ENCODE measurements at places on chromosomes 1 and 21. TPM values are rescaled to one million over a fixed set of nuclear protein-coding genes. Genes with fewer than 3 reads are reported as not detected.

- DNase-seq = no peak
Measured at GRCh38 chr21:14547834-14548513, 1.9 kb upstream of the SAMSN1 start.

- no peak for DNase-seq
Measured at GRCh38 chr1:6955357-6956094, 170.3 kb downstream of the CAMTA1 start.

DNA sequence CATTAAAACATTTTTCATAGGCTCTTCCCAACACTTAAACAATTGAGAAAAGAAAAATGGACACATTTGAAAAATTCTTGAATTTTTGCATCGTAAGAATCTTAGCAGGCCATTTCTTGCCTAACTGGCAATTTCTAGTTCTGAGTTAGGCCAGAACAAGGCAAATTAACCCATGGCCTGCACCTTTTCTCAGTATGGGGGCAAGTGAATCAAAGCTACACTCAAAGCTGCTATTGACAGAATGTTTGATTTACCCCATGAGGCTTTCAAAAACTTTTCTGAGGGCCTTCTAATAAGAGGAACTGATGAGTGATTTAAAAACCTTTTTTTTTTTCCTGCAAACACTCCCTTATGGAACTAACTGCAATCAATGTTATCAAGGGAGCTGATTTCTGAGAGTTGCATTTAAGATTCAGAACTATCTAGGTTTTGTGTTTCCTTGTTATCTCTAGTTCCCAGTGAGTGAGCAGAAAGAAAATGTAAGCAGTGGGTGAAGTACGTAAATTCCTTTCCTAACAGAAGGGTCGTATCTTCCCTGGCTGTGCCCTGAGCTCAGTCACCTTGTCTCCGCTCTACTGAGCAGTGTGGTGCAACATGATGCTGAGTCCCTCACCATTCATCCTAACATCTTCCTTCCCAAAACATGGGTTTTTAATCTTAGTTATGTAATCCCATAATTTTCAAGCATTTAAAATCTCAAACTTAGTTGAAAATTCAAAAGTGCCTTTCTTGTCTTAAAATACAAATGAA, 353.7 kb downstream of the DPYD start:
- DNase-seq = no peak

Gene NSL1
- 25.4 TPM for total RNA-seq

DNA sequence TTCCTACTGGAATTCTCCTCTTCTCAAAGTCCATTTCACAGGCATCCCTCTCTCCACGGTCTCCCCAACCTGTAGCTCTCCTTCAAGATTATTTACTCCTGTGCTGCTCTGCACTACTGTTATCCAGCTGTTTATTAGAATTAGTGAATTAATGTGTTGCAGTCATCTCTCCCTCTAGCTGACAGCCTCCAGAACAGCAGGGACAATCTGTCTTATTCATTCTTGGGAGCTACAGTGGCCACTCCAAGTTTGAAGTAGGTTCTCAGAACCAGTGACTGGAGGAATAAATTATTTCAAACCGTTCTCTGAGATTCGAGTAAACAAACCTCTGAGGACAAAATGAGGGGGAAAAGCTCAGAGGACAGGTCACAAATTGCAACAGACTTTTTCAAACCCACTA, 330.9 kb downstream of the RRAGC start:
- DNase-seq = no peak

Gene IPP
- total RNA-seq = 21.0 TPM

Gene IL10
- not detected for total RNA-seq

Gene OR2T29
- total RNA-seq = not detected

DNA sequence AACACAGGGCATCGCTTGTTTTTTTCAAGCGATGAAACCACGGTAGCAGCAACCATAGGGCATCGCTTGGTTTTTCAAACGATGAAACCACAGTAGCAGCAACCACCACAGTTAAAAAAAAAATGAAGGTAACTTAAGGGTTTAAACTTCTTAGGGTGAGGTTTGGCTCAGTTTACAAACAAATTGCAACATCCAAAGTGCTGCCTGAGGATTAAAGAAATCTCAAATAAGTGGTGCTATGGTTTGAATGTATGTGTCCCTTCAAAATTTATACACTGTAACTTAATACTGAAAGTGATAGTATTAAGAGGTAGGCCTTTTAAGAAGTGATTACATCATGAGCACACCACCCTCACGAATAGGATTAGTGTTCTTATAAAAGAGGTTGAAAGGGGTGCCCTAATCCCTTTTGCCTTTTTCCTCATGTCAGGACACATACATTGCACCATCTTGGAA, 6.4 kb upstream of the GBP5 start:
- no peak for DNase-seq
